ENCODE measurements at places on chromosomes 1 and 21.

GRCh38 chr1:23664837-23665795 lies 26.5 kb upstream of the RPL11 start:
- peak; percentile 20 for DNase-seq

DNA sequence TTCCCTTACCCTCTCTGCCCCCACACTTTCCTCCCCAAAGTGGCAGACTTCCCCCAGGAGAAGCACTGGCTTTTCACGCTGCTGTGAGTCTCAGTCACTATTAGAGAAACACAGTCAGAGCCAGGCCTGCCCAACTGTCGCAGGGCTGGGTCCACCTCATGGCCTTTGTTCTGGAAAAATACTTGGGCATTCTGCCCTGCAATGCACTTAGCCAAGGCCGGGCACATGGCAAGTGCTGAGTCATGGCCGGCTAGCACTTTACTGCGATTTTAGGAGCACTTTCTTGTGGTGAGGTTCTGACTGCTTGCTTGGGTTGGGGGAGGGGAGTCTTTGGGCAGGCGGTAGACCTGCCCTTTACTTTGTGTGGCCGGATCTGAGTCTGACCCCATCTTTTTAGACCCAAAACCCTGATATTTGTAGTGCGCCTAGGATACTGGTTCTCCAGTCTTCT lies 7.7 kb downstream of the EPHX1 start:
- DNase-seq, result peak; percentile 59

DNA sequence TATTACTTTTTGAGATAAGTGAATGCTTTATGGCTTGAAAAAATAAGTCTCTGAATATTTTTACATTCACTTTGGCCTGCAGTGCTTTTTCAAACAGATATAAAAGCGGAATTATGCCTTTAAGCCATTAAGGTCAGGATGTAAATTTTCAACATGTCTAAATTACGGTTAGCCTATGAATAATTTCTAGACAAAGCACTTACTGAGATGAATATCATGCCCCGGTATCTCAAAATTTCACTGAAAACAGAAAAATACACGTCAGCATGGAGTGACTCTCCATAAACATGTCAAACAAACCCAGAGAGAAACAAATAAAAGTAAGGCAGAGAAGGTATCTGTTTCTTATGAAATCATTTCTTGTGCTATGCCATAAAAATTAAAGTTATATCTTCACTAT lies 853.9 kb downstream of the KCNT2 start:
- no peak for DNase-seq

DNA sequence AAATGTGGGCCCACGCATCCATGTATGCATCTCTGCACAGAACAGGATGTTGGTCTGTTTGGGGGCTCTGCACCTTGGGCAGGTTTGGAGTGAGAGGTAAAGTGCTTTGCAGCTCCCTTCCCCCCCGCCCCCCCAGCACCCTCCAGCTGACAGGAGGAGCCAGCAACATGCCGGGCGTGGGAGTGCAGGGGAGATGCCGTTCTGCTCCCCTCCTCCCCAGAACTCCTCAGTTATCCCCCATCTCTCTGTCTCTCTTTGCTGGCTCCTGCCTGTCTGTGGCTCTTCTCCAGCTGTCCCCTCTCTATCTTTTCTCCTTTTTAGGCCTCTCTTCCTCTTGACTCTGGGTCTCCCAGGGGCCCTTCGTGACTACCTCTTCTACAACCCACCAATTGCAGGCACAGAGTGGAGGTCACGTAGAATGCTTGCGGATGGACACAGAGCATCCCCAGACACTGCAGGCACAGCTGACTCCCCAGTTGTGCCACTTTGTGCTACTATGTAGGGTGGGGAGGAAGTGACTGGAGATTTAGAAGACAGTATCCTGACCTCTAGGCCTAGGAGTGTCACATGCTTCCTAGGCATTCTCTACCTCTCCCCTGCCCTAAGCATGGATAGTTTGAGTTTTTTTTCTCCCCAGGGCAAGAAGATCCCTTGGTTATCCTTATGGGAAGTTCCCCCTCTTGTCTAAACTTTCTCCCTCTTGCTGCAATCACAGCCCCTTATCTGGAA lies 1.7 kb upstream of the RORC start:
- DNase-seq, result no peak

Data from foreskin keratinocyte (primary cell).